Purkinje cell (primary cell): ENCODE measurements at places on chromosomes 3 and 15. TPM values are rescaled to one million over a fixed set of nuclear protein-coding genes. Genes with fewer than 3 reads are reported as not detected.

The LYSMD2 gene
- polyA plus RNA-seq = 40.4 and 48.7 TPM in 2 replicates

The CCK gene
- 294 TPM in 1 of 2 replicates, not detected in the other for polyA plus RNA-seq

The MST1R gene
- not detected in 2 replicates for polyA plus RNA-seq

The TTC21A gene
- 0.31 and 3.2 TPM in 2 replicates for polyA plus RNA-seq

The WDR53 gene
- polyA plus RNA-seq = 6.2 and 10.5 TPM in 2 replicates

The RETNLB gene
- not detected in 2 replicates for polyA plus RNA-seq

The CSPG4 gene
- polyA plus RNA-seq = not detected in 2 replicates

The RARB gene
- polyA plus RNA-seq = 0.74 and 3.0 TPM in 2 replicates

The PLA2G4F gene
- not detected in 2 replicates for polyA plus RNA-seq

The PLOD2 gene
- polyA plus RNA-seq = 3.5 and 7.4 TPM in 2 replicates
